ENCODE measurements at places on chromosomes 13 and 19. TPM values are rescaled to one million over a fixed set of nuclear protein-coding genes. Genes with fewer than 3 reads are reported as not detected.

The FPR3 gene
- total RNA-seq: under 0.01 TPM

The ZNF570 gene
- 8.0 TPM for total RNA-seq

The ODAD3 gene
- total RNA-seq: 0.09 TPM

The PTPRH gene
- 0.33 TPM for total RNA-seq

The SIGLEC11 gene
- not detected for total RNA-seq

The IZUMO2 gene
- total RNA-seq: not detected

The GPR12 gene
- not detected for total RNA-seq

The SHC2 gene
- 9.3 TPM for total RNA-seq

The CYP4F12 gene
- total RNA-seq: not detected

The FCAR gene
- not detected for total RNA-seq

The DACT3 gene
- 0.11 TPM for total RNA-seq

The FGF22 gene
- total RNA-seq: 0.11 TPM

The SIGLEC14 gene
- not detected for total RNA-seq

The CRLF1 gene
- not detected for total RNA-seq

The EBI3 gene
- total RNA-seq: 0.09 TPM

The USE1 gene
- total RNA-seq: 15.2 TPM

The SLC25A30 gene
- total RNA-seq: 7.2 TPM

The PTPRS gene
- total RNA-seq: 60.3 TPM

The ERICH6B gene
- total RNA-seq: not detected

The KCTD12 gene
- total RNA-seq: 367 TPM

The KASH5 gene
- total RNA-seq: not detected

The CHAMP1 gene
- total RNA-seq: 5.4 TPM

The TLE6 gene
- total RNA-seq: 1.7 TPM

The CGB2 gene
- not detected for total RNA-seq

The PSG1 gene
- total RNA-seq: not detected

The ZNF793 gene
- 0.86 TPM for total RNA-seq

The CEACAM8 gene
- total RNA-seq: not detected

The ZNF606 gene
- 10.2 TPM for total RNA-seq

The LIPE gene
- total RNA-seq: 7.2 TPM

The IGFLR1 gene
- total RNA-seq: 0.34 TPM

The AMH gene
- total RNA-seq: 1.3 TPM

The SELENOV gene
- total RNA-seq: not detected

The ZDHHC20 gene
- 156 TPM for total RNA-seq

The STAP2 gene
- 36.4 TPM for total RNA-seq

The PRR22 gene
- total RNA-seq: 0.33 TPM

The ZNF790 gene
- total RNA-seq: 10.3 TPM

The GPR18 gene
- total RNA-seq: not detected

The CEACAM20 gene
- not detected for total RNA-seq

The PCDH17 gene
- total RNA-seq: 4.0 TPM

The CYP4F11 gene
- total RNA-seq: not detected

The ZNF835 gene
- total RNA-seq: not detected

The PCID2 gene
- total RNA-seq: 54.8 TPM

The MAP4K1 gene
- not detected for total RNA-seq

The YJEFN3 gene
- 0.11 TPM for total RNA-seq

The ZNF208 gene
- 0.09 TPM for total RNA-seq

The PPP2R1A gene
- 96.3 TPM for total RNA-seq

The SRRM5 gene
- total RNA-seq: under 0.01 TPM

The CUL4A gene
- 91.0 TPM for total RNA-seq

The TEX101 gene
- not detected for total RNA-seq

The SLC6A16 gene
- 0.43 TPM for total RNA-seq

The GAPDHS gene
- not detected for total RNA-seq

The PLD3 gene
- 175 TPM for total RNA-seq

The MEIOSIN gene
- total RNA-seq: not detected

The IGSF23 gene
- not detected for total RNA-seq

The POSTN gene
- total RNA-seq: 4.9 TPM

The APC2 gene
- total RNA-seq: under 0.01 TPM

The GIPR gene
- under 0.01 TPM for total RNA-seq

The ZNF296 gene
- total RNA-seq: under 0.01 TPM
